Osteoblast (primary cell): ENCODE measurements at places on chromosomes 13 and 19. TPM values are rescaled to one million over a fixed set of nuclear protein-coding genes. Genes with fewer than 3 reads are reported as not detected.

GRCh38 chr13:65594298-65594781 is 1635.8 kb downstream of the PCDH9 start:
- no peak for DNase-seq
- no peak overlapping the region for H3K4me3 ChIP-seq
- H3K4me1 ChIP-seq = peaks cover 21% of the 10 kb centered on the region
- H3K27me3 ChIP-seq = no peaks in the 10 kb centered on the region
- H3K27ac ChIP-seq = no peak overlapping the region
- H3K36me3 ChIP-seq = no peaks in the 10 kb centered on the region

- no peak overlapping the region for H3K27ac ChIP-seq
- peak; percentile 89 for DNase-seq
- H3K4me3 ChIP-seq = peak overlapping the region; percentile 70
- H3K27me3 ChIP-seq = no peaks in the 10 kb centered on the region
- H3K36me3 ChIP-seq = no peaks in the 10 kb centered on the region
Observed at GRCh38 chr19:23070353-23071146, 46.3 kb upstream of the ZNF730 start.

DNA sequence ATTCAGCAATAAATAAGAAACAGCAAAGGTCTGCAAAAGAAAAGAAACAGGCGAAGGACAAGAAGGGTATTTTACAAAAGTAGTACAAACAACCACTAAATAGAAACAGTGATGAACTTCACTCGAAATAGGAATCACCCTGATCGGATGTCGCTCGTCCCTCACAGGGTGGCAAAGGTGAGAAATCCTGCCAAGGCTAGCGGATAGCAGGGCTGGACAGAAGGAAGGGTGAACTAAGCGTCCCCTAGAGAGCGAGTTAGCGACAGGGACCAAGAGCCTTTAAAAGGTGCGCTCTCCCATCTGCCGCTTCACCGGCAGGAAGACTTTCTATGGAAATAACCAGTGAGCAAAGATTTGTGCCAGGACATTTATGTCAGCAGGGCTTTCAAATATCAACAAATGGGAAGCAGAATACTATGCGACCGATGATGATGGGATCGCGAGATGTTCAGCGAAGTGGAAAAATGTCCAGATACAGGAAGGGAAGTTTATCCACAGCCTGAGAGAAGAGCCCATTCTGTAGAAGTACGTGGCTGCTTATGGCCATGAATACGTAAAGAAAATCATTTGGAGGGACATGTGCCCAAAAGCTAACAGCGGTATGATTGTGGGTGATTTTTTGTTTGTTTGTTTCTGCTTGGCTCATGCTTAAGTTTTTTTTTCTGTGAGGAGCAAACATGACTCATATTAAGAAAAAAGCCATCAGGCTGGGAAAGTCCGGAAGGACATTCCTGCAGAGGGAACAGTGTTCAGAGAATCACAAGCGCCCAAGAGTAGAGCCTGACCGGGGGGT is 18.9 kb downstream of the ELAVL1 start:
- H3K27ac ChIP-seq = peak overlapping the region; percentile 11
- H3K36me3 ChIP-seq = peaks cover 66% of the 10 kb centered on the region
- no peaks in the 10 kb centered on the region for H3K27me3 ChIP-seq
- H3K4me1 ChIP-seq = peaks cover 16% of the 10 kb centered on the region
- H3K4me3 ChIP-seq = no peak overlapping the region
- peak; percentile 92 for DNase-seq

DNA sequence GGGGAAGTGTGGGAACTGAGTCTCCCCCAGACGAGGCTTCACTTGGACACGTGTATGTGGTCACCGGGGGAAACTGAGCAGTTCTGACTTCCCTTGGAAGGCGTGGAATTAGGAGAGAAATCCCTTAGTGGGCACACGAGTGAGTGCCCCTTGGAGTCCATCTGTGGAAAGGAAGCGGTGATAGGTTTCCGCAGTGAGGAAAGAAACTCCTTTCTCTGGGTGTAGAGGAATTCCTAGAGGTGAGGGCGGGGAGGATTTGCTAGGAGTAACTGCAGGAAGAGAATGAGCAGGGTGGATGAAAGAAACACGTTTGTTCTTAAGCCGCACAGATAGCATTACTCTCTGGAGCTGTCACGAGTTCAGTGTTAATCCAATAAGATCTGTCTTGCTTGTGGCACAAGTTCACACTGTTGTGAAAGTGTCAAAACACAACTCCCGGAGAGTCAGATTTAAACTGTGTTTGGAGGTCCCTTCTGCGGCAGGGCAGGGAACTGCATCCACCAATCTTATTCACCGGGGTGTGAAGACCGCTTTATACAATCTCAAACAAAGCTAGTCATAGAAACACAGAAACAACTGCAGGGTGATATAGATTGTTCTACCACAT is 1.2 kb downstream of the KL start:
- no peaks in the 10 kb centered on the region for H3K36me3 ChIP-seq
- DNase-seq = peak; percentile 74
- peaks cover 81% of the 10 kb centered on the region for H3K27me3 ChIP-seq
- no peaks in the 10 kb centered on the region for H3K4me1 ChIP-seq
- no peak overlapping the region for H3K4me3 ChIP-seq
- no peak overlapping the region for H3K27ac ChIP-seq

Gene OLFM2
- total RNA-seq = 0.29 and 0.72 TPM in 2 replicates

Gene LHB
- total RNA-seq = not detected in 2 replicates

Gene ZNF625
- total RNA-seq = 13.0 and 13.6 TPM in 2 replicates

GRCh38 chr13:44084146-44084545 is 204.4 kb downstream of the LACC1 start:
- H3K4me1 ChIP-seq = no peaks in the 10 kb centered on the region
- DNase-seq = no peak
- no peak overlapping the region for H3K27ac ChIP-seq
- no peaks in the 10 kb centered on the region for H3K36me3 ChIP-seq
- peaks cover 5% of the 10 kb centered on the region for H3K27me3 ChIP-seq

- peaks cover 52% of the 10 kb centered on the region for H3K4me1 ChIP-seq
- H3K4me3 ChIP-seq = no peak overlapping the region
- peaks cover 3% of the 10 kb centered on the region for H3K36me3 ChIP-seq
- H3K27me3 ChIP-seq = peaks cover 2% of the 10 kb centered on the region
- H3K27ac ChIP-seq = peak overlapping the region; percentile 54
- DNase-seq = peak; percentile 94
Observed at GRCh38 chr19:11377237-11377636, 2.8 kb downstream of the SWSAP1 start.

DNA sequence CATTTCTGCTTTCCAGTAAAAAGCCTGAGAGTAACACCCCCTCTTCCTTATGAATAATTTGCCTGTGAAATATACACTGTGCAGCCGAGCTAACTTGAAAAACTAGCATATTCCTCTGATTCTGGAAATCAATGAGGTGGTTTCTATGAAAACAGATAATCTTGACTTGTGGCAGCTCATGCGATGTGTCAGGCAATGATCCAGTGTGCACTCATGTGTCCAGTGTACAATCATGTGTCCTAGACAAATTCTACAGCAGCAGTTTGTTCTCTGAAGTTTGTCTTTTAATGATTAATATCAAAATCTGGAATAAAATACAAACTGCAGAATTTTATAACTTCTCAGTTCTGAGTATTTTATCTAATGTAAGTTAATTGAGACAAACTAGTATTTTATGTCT is 2213.9 kb upstream of the PCDH20 start:
- DNase-seq = no peak
- H3K27me3 ChIP-seq = no peaks in the 10 kb centered on the region
- no peaks in the 10 kb centered on the region for H3K36me3 ChIP-seq
- H3K4me1 ChIP-seq = no peaks in the 10 kb centered on the region

DNA sequence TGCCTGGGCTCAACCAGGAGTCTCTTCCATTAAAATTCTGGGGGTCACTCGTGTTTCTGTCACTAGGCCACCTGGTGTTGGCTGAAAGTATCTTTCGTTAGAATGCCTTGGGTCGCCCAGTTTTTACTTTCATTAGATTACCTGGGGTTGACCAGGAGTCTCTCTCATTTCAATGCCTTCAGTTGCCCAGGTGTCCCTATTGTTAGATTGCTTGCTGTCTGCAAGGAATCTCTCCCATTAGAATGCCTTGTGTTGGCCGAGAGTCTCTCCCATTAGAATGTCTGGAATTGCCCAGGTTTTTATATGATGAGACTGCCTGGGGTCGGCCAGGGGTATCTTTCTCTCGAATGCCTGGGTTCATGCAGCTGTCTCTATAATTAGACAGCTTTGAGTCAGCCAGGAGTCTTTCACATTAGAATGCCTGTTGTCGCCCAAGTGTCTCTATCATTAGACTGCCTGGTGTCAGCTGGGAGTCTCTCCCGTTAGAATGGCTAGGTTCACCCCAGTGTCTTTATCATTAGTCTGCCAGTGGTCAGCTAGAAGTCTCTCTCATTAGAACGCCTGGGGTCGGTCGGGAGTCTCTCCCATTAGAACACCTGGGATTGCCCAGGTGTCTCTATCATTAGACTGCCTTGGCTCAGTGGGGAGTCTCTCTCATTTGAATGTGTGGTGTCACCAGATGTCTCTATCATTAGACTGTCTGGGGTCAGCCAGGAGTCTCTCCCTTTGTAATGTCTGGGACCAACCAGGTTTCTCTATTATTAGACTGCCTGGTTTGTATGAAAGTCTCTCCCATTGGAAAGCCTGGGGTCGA is 1446.8 kb downstream of the UQCRFS1 start:
- no peaks in the 10 kb centered on the region for H3K4me1 ChIP-seq
- no peak for DNase-seq

Gene FFAR2
- not detected in 2 replicates for total RNA-seq

- DNase-seq = peak; percentile 67
- H3K27ac ChIP-seq = no peak overlapping the region
- no peaks in the 10 kb centered on the region for H3K27me3 ChIP-seq
Observed at GRCh38 chr19:46720503-46721239, 3.8 kb upstream of the PRKD2 start.

DNA sequence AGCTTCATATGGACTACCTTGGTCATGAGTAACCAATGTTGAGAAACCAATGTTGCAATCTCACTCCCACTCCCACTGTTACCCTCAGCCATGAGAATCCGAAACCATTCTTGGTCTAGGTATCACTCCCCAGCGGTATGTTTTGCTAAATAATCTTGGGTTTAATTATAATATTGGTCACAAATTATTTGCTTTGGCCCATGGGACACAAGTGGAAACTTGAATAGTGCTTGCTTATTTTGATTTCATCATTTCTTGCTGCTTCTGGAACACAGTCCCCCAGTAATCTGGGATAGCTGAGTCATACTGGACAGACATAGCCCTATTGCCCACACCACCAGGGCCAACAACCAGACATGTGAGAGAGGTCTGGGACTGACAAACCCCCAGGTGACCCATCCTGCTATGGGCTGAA is 171.6 kb upstream of the IPO5 start:
- DNase-seq = no peak
- H3K36me3 ChIP-seq = no peaks in the 10 kb centered on the region
- no peak overlapping the region for H3K27ac ChIP-seq
- no peaks in the 10 kb centered on the region for H3K4me1 ChIP-seq

DNA sequence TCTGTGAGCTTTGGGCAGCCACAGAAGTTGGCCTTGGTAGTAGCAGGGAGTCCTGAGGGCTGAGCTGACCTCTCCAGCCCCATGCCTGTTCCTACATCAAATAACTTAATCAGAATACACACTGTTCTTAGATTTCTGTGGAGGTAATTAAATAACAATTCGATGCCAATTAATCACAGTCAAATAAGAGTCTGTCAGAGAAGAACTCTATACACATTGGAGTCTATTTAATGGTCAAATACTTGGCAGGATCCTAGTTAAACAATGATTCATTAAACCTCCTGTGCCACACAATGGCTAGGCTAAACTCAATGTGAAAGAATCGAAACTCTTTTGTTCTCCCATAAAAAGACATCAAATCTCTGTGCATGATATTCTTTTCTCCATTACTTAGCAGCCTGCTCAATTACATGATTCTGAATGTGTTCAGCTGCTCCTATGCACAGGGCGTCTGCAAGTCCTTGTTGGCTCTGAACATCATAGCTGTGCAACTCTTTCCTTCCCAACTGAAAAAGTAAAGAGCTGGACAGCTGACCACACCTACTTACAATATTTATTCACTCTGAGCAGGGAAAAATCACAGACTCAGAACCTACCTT is 173.1 kb downstream of the ABCC4 start:
- no peak overlapping the region for H3K27ac ChIP-seq
- peaks cover 4% of the 10 kb centered on the region for H3K4me1 ChIP-seq
- DNase-seq = no peak
